ENCODE measurements at places on chromosomes 1 and 21.

- no peak for DNase-seq
Measured at GRCh38 chr1:7007902-7008301, 222.6 kb downstream of the CAMTA1 start.

DNA sequence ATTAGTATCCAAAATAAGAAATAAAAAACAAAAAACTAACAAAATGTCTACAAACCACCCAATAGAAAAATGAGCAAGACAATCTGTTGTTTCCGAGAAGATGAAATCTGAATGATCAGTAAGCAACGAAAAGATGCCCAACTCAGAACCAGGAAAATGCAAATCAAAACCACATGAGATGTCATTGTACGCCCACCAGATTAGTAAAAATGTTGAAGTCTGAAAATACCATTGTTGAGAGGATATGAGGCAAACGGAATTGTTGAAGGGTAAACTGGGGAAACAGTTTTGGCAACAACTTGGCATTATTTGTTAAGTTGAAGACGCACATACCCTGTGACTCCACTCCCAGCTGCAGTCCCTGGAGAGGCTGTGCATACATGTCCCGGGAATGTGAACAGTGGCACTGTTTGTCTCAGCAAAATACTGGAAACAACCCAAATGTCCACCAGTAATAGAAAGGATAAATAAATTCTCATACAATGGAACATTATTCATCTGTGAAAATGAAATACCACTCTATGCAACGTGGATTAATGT, 10.6 kb downstream of the ZBTB17 start:
- no peak for DNase-seq

- DNase-seq = peak; percentile 20
Measured at GRCh38 chr21:45102391-45102932, 28.1 kb downstream of the ADARB1 start.

DNA sequence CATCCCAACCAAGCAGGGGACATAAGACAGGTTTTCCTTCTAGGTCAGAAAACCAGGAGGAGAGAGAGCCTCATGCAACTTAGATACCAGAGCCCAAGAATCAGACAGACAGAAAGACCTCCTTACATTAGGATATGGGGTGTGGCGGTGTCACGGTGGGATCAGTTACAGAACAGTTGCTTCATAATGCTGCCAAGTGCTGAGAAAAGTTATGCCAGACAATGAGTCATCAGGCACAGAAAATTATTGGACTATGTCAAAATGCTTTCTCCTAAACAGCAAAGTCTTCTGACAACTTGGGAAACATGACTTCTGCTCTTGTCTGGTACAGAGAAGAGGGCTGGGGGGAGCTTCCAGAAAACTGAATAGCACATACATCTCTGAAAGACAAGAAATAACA, 1120.2 kb upstream of the TMPRSS15 start:
- peak; percentile 56 for DNase-seq

DNA sequence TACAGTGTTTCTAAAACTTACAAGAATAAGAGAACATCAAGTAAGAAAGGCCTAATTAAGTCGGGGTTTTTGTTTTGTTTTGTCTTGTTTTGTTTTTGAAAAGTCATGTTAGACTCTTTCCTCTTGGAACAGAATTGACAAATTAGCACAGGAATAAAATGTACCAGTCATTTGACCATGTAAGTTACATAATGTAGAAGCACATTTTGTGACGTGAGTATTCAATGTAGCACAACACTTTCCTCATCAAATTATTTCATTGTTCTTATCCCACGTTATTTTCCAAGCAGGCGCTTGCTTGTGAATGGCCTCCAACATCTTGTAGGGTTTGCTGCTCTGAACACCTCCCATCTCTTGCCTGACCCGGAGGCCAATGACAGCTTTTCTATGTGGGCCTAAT, 34.7 kb upstream of the DNASE2B start:
- DNase-seq = no peak

GRCh38 chr1:187714470-187714869, 885.7 kb downstream of the PLA2G4A start:
- DNase-seq = no peak

- no peak for DNase-seq
Measured at GRCh38 chr1:9699361-9699760, 47.8 kb downstream of the PIK3CD start.

DNA sequence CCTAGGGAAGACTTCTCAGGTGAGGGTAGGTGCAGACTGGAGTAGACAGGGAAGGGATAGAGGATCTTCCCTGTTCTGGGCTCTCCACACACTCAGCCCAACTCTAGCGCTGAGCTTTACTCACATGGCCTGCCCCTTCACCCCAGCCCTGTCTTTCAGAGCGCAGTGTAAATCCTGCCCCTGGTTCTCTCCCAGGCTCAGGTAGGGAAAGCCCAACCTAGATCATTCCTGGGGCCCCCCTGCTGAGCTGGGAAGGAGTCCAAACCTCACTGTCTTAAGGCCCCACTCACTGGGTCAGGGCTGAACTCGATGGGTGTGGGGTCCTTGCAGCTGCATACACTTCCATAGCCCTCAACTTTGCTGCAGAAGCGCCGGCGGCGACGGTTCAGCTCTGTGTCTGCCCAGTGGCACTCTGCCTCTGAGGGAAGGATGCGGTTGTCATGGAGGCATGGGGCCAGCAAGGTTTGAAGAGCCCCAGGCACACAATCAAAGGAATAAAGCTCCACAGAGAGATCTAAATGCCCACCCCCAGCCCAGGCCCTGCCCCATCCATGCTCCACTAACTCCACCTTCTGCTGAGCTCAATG, 4.2 kb downstream of the POMGNT1 start:
- DNase-seq = no peak

GRCh38 chr1:12065872-12066271, 2.8 kb downstream of the TNFRSF8 start:
- no peak for DNase-seq

GRCh38 chr1:82813386-82813785, 1012.7 kb downstream of the ADGRL2 start:
- peak; percentile 42 for DNase-seq

GRCh38 chr1:39098546-39099250, 72.5 kb downstream of the NDUFS5 start:
- DNase-seq = peak; percentile 78

GRCh38 chr1:247442164-247442563, 15.7 kb downstream of the OR2B11 start:
- DNase-seq = no peak

DNA sequence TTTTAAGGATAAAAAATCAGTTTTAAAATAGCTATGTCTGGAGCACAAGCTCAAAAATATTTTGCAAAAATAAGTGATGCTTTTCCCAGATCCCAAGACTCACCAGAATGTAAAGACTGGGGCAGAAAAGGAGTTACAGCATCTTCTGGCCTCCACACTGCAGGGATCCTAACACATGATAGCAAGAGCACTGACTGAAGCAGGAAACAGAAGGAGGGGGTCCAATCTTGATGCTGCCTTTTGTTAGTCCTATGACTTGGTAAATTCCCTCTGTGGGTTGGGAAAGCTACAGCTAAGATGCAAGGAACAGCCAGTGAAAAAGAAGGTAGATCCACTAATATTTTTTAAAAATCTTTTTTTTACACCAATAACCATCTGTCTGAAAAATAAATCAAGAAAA, 54.2 kb upstream of the TNR start:
- no peak for DNase-seq

DNA sequence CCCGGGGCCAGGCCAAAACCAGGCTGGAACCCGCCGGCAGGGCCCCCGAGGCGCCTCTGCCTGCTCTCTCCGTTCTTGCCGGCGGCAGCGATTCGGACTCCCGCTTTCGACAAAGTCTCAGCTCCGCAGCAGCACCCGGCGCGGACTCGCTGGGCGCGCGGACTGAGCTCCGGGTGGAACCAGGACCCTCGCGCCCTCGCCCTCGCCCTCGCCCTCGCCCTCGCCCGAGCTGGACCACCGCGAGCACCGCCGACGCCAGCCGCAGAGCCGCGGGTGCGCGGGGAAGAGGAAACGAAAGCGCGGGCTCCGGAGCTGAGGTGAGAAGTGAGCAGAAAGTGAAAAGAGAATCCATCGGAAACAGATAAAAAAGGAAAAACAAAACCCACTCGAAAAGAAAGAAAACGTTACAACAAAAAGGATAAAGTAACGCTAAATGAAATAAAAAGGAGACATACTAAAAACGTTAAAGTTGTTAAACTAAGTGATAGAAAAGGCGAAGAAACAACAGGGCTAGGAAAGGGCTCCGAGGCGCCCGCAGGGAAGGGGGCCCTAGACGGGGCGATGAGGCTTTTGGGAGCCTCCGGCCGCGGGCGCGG, 64.9 kb downstream of the MEF2D start:
- peak; percentile 31 for DNase-seq

DNA sequence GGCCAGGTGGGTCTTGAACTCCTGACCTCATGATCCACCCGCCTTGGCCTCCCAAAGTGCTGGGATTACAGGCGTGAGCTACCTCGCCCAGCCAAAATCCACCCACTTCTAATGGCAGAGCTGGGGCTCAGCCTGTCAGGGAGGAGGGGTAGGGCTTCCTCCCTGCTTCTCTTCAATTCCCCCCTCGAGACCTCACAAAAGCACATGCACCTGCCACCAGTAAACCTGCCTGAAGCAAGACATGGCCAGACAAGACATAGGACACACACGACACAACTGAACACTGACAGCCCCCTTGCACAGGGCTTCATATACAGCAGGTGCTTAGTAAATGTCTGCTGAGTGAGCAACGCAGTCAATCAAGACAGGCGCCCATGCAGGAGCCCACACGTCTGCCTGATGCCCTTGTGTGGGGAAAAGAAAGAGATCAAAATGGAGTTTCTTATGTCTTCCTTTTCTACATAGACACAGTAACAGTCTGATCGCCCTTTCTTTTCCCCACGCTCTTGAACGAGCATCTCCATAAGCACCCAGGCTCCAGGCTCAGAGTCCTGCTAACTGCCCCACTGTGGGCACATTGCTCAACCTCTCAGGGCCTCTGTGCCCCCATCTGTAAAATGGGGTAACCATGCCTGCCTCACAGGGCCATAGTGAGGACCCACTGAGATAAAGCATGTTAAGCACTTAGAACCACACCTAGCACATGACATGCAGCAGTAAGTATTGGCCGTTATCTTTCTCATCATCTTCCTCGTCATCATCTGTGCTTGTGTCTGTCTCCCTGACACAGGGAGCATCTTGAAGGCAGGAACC, 8.8 kb downstream of the SDC3 start:
- DNase-seq = no peak

GRCh38 chr1:55472784-55473183, 257.6 kb upstream of the USP24 start:
- DNase-seq = no peak

GRCh38 chr1:18540136-18540765, 59.5 kb downstream of the KLHDC7A start:
- no peak for DNase-seq

DNA sequence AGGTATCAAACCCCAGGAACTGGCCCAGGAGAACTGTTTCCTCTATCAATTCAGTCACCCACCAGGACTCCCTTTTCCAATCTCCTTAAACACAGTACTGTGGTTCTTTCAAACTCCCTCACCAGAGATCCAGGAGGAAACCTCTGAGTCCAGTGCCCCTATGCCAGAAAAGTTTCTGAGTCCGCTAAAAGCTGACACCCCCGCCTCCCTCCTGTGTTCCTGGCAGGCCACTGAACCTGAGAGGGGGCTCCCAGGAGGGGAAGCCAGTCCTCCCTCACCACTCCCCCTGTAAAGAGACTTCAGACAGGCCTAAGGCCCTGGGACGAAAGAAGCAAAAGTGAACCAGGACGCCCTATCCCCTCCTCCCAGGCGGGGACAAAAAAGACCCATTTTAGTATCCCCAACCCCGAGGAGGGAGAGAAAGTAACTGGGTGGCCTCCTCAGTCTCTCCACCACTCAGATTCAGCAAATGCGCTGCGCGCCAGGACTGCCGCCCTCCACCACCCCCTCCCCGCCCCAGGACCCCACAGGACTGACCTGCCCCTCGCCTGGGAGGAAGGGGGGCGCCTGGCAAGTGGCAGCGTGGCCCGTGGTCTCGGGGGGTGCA, 624 bp downstream of the SLC41A1 start:
- peak; percentile 41 for DNase-seq

DNA sequence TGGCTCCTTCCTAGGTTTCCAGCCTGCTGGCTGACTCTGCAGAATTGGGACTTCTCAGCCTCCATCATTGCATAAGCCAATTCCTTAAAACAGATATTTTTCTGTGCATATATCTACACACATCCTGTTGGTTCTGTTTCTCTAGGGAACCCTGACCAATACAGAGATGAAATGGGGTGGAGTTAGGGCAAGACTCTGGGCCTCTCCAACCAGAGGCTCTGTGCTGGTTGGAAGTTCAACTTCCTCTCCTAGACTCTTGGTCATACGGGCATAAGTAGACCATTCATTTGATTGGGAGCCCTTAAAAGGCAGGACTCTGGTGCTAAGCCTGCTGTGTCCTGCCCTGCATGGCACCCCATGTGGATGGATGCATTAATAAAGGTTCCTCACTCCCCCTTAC, 55.0 kb downstream of the CNIH3 start:
- DNase-seq = no peak
